ENCODE measurements at places on chromosomes 12 and 14.

DNA sequence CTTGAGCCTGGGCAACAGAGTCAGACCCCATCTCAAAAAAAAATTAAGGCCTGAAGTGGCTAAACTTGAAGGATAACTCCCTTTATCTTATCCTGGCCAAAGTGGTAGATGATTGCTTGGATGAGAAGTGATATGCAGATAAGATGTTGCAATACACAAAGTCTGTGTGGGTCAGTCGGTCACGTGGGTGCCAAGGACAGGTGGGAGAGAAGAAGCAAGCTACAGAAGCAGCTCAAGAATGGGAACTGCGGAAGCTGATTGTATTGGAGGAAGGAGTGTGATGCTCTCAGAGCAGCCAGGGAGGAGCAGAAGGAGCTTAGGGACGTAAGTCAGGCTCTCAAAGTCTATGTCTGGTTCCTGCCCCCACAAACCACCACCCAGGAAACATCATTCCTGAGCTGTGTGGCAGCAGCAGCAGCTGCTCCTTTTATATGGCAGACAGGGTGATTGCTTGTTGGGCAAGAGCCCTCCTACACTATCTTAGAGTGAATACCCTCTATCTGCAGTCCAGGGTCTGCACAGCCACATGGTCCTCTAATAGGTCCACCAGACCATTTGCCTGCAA is 54.5 kb downstream of the ATP2A2 start:
- DNase-seq: no peak

- peak; percentile 88 for DNase-seq
These were observed 848 bp downstream of the CTDSP2 start for GRCh38 chr12:57845478-57846284.

- no peak for DNase-seq
These were observed 60.7 kb downstream of the DPF3 start for GRCh38 chr14:72833174-72833573.

DNA sequence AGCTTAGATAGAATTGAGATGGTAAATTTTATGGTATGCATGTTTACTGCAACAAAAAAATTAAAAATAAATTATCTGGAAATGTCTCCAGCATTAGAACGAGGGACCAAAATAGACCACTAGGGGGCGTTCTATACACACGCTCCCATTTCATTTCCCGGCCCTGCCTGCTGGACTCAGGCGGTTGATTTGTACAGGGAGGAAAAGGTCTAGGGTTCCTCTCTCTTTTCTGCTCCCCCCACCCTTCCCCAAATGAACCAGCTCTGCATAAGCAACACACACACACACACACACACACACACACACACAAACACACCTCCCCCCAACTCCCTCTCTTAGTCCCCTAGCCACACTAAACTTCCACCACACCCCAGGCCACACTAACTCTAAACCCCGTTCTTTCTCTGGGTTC is 7.8 kb upstream of the DTX1 start:
- DNase-seq: peak; percentile 69

DNA sequence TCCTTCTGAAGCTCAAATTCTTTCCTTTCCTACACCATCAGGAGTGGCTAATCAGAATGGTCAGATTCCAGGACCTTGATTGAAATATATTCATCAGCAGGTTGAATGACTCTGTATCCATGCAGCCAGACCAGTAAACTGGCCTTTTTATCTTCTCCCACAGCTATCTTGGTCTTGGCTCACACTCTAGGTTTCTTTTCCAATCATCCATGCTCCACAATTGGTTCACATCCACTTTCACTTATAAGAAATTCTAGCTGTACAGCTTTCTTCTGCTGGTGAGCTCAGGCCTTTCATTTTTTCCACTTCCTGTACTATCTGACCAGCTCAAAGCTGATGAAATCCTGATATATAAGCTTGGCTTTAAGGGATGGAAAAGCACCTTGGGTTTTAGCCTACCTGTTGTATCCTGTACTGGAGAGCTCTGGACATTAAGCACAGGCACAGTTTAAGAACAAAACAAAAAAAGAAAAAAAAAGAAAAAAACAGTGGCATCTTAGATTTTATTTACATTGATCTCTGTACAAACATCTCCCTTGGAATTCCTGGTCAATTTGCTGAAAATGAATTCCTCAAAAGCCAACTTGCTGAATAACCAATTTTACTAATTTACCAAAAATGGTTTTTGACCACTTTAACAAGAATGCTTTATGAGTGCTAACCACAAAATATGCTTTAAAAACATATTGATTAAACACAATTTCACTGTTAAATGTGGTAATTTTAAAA is 91.6 kb upstream of the PAWR start:
- DNase-seq: no peak

- no peak for DNase-seq
These were observed 34.4 kb downstream of the CDK17 start for GRCh38 chr12:96365604-96366380.

GRCh38 chr14:70018713-70019211 is 139.5 kb downstream of the SMOC1 start:
- DNase-seq: no peak

DNA sequence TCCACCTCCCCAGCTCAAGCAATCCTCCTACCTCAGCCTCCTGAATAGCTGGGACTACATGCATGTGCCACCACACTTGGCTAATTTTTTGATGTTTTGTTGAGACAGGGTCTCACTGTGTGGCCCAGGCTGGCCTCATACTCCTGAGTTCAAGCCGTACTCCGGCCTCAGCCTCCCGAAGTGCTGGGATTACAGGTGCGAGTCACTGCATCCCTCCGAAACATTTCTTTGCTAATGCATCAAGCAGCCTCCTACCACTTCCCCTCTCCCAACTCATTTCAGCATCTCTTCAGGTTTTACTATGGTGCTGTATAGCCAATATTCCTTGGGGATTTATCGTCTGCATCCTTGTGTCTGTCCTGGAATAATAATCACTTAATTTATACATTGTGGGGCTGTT is 2.3 kb upstream of the SLC22A17 start:
- DNase-seq: peak; percentile 23

DNA sequence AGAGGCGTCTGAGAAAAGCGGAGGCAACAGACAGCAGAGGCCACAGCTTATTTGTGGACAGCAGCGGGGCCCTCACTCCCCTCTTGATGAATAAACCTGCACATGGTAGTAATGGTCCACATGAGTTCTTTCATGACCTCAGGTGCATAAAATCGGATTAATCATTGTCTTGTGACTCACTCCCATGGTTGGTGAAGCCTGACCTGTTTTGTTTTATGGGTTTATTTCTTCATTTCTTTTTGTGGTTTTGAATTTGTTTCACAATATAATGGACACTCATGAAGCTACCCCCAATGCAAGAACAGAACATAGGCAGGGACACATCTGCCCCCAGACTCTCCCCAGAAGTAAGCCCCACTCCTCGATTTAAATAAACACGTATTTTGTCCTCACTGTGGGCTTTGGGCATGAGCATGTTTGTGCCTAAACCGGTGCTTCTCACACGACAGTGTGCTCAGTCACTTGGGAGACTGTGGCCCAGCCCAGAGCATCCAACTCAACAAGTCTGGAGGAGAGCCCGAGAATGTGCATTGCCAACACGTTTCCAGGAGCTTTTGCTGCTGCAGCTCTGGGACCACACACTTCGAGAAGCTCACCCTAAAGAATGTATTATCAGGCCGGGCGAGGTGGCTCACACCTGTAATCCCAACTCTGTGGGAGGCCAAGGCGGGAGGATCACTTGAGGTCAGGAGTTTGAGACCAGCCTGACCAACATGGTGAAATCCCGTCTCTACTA is 116.1 kb downstream of the SCARB1 start:
- DNase-seq: no peak

GRCh38 chr12:58368001-58368400 is 426.6 kb downstream of the ATP23 start:
- DNase-seq: no peak

- no peak for DNase-seq
These were observed 88.9 kb downstream of the MED13L start for GRCh38 chr12:116188581-116188980.

DNA sequence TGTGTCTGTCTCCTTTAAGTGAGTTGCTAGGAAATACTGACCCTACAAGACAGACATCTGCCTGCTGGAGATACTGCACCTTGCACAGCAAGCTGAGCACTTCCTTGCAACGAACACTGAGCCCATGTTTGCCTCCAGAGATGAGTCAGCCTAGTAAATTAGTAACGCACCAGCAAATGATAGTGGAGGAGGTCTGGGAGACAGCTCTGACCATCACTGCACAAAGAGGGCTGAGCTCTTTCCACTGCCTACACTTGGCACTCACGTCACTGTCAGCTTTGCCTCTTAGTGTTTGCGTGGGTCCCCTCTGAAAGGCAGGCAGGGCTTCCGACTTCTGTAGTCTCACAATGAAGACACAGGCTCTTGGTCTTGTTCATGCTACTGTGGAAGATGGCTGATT is 109.0 kb downstream of the APAF1 start:
- DNase-seq: no peak

- DNase-seq: no peak
These were observed 26.1 kb downstream of the KMT5A start for GRCh38 chr12:123410041-123410412.

DNA sequence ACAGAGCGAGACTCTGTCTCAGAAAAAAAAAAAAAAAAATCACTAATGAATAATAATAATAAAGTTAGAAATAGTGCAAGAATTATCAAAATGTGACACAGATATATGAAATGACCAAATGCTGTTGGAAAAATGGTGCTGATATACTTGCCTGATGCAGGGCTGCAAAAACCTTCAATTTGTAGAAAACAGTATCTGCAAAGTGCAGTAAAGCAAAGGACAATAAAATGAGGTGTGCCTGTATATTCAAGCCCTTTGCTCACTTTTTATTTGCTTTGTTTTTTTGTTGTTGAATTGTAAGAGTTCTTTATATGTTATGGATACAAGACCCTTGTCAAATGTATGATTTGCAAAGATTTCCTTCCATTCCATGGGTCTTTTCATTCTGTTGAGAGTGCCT is 9.0 kb upstream of the PAPOLA start:
- no peak for DNase-seq

- no peak for DNase-seq
These were observed 160.7 kb downstream of the ETV6 start for GRCh38 chr12:11810206-11810545.

GRCh38 chr12:16358878-16359277 is 11.4 kb downstream of the MGST1 start:
- DNase-seq: no peak

DNA sequence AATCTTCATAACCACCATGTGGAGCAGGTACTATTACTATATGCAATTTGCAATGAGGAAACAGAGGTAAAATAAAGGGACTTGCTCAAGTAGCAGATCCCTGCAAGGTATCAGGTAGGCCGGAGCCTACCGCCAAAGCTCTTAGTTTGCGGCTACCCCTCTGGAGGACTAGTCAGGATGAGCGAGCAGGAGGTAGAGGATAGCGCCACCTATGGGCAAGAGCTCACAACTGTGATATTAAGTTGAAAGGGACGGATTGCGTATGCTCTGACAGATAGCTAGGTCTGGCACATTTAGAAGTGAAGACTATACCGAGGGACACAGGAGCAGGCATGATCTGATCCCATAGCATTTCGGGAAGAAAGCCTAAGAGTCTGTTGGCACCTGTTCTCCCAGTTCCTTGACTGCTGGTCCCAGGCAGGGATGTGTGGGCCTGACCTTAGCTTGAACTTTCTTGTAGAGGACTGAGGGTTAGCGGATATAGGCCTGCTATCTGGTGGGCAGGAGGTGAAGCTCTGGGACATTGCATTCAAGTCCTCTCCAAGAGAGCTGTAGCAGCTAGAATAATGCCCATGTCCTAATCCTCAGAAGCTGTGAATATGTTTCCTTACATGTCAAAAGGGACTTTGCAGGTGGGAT is 48.0 kb downstream of the SLC17A8 start:
- DNase-seq: peak; percentile 84

- DNase-seq: no peak
These were observed 78.3 kb downstream of the LGMN start for GRCh38 chr14:92670160-92670559.

DNA sequence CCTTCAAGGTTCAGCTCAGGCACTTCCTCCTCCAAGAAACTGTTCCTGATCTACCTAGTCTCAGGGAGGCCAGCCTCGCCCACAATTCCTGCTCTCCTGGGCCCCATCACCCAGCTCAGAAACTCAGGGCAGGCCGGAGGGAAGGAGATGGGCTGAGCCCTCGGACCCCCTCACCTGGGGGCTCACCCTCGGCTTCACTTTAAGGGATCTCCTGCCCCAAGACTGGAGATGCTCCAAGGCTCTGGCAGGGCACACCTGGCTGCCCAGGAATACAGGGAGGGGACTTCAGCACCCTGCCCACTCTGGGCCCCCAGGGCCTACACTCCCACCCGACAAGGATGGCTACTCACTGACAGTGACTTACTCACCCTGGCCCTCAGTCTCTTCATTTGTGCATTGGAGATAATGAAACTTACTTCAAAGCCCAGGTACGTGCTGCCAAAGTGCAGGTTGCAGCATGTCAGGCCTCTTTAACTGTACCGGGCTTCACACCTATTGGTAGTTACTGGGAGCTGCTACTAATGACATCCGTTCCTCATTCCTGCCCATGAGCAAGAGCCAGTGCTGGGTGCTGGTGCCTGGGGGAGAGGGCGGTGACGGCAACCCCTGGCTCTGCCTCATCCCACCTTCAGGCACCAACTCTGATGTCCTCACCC is 21.0 kb upstream of the PPP1R13B start:
- no peak for DNase-seq

DNA sequence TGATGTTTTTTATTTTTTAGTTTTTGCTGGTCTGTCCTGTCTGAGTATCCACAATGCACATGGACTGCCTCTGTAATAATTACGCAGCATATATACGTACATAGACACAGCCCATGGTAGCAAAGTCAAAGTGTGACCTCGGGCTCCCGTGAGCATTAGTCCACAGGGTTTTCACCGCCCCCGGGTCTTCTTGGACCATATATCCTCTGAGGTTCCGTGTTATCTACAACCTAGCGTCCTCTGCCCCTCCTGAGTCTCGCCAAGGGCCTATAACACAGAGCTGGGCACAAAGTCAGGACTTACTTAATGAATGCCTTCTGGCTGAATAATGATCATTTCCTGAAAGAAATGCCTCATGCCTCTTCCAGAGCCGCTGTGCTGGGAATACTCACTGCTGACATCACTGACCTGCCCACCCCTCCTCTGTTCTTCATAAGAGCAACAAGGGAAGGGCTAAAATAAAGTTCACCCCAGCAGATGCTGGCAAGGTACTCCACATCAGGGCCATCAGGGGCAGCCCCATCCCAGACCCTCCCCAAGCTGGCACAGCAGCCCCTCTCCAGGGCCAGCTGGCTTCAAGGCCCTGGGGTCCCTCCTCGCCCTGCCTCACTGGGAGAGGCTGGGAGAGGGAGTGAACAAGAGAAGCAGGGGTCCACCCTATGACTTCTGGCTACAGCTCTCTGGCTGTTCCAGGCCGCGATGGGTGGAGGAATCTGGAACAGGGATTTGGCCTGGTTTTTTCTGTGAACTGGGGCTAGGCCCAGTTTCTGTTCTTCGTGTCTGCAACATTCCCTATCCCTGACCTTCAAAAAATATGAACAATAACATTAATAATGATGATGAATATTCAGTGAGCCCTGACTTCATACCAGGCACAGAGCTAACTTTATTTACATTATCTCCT is 7.9 kb downstream of the HDAC7 start:
- DNase-seq: no peak

DNA sequence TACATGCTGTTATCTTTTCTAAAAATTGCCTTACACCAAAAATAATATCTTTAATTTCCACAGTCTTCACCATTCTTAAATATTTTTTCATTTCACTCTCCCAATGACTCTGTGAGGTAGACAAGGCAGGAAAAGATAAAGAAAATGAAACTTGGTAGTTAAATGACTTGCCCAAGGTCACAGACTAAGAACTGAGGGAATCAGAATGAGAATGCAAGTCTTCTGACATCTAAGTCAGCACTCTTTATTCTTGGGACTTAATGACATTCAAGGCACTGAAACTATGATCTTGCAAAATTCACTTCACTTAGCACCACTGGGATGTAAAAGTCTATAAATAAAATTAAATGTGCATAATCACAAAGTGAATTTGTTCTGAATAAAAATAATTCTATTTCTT is 104.5 kb downstream of the SLC2A13 start:
- no peak for DNase-seq
